Activated naive CD4-positive, alpha-beta T cell treated with anti-CD3 and anti-CD28 coated beads, Interleukin-2, amount 10 ng/mL, durations not matched to agents 5 hours and 36 hours (primary cell): ENCODE measurements at places on chromosomes 12 and 14. TPM values are rescaled to one million over a fixed set of nuclear protein-coding genes. Genes with fewer than 3 reads are reported as not detected.

LTBR gene
- total RNA-seq = 0.35 TPM

TOMM20L gene
- not detected for total RNA-seq

KERA gene
- total RNA-seq = not detected

PRR4 gene
- total RNA-seq = 1.5 TPM

CHGA gene
- total RNA-seq = not detected

NANOG gene
- total RNA-seq = not detected

PPP4R4 gene
- total RNA-seq = 3.0 TPM
